Smooth muscle cell of the brain vasculature (primary cell): ENCODE measurements at places on chromosomes 1 and 21.

DNA sequence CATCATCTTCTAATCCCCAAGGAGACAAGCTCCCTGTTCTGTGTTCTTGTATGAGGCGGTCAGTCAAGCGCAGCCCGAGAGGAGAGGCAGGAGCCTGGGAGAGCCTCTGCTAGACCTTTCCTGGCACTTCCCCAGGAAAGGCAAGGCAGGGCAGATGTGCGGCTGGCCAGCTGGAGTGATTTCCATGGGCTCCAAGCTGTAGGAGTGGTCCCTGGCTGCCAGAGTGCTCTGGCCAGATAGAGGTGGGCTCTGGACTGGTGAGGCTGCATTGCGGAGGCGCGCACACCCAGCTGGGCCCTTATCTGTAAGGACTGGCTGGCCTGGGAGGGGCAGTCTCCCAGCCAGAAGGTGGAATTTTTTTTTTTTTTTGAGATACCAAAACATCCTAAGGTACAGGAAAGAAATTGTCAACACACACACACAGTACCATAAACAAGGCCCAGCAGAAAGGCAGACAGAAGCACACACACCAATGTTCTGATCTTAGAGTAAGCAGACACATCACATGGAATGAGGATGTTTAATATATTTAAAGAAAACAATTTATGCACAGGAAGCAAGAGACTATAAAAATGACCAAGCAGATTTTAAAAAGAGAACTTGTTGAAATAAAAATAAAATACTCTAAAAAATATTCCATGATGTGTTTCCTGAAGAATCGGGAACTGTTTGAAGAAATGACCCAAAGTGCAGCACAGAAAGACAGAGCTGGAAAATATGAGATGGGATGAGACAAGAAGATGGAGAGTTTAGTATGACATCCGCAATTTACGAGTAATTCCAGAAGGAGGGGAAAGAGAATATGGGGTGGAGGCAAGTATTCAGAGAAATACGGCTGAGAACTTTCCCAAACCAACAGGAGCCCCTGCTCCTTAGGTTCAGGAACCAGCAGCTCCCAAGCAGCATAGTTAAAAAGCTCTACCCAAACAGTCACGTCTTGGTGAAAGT is 13.4 kb downstream of the IBA57 start:
- no peak for DNase-seq

- DNase-seq: no peak
Observed at GRCh38 chr1:41498391-41498790, 13.9 kb upstream of the EDN2 start.

GRCh38 chr1:119632103-119632490 is 16.0 kb downstream of the ZNF697 start:
- DNase-seq: no peak

GRCh38 chr1:40877698-40878097 is 15.5 kb upstream of the CITED4 start:
- peak; percentile 86 for DNase-seq

GRCh38 chr1:234915924-234916675 is 212.5 kb downstream of the TOMM20 start:
- DNase-seq: no peak

- no peak for DNase-seq
Observed at GRCh38 chr1:116817582-116818064, 63.4 kb downstream of the CD2 start.

DNA sequence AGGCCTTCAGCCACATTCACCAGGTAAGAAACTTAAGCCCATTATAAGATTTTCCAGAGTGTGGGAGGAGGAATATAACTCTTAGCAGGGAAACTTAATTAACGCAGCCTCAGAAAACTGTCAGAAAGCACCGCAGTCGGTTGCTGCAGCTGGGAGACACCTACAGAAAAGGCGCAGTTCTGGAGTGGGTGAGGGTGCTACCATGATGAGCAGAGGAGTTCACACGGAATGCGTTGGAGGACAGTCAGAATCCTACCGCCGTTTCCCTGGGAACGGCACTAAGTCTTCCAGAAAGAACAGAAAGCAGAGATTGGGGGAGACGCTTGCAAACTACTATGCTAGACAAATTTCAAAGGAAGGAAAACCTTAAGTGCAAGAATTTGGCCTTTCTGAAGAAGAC is 6.4 kb downstream of the ACTN2 start:
- no peak for DNase-seq

DNA sequence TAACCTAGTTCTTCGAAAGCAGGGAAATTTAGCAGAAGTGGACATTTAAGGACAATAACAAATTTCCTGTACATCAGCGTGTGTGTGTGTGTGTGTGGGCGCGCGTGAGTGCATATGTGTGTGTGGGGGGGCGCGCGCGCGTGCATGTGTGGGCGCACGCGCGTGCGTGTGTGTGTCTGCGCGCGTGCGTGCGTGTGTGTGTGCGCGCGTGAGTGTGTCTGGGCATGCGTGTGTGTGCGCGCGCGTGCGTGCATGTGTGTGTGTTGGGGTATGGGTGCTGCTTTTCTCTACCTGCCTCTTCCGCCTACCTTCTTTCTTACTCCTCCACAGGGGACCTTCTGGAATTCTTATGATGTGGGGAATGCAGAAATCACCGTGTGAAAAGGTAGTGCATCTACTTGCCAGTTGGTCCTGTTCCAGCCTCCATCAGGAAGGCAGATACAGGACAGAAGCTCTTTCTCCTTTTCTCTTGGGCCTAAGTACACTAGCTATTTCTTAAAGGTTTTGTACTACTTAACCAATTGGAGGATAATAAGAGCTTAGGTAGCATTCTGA is 165.4 kb upstream of the KCNK2 start:
- no peak for DNase-seq

DNA sequence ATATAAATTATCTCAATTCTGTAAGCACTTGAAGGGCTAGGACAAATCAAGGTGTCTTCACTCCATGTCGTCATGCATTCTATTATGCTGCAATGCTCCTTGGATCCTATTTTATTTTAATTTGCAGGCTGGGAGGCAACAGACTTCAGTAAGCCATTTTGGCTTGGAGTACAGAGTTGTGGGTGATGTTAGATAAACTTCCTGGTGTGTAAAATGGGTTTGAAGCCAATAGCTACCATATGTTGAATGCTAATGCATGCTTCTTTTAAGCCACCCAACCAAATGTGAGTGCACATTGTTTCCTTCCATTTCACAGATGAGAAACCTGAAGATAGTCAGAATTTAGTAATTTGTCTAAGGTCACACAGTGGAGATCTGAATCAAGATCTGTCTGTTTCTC is 482.8 kb downstream of the DISC1 start:
- no peak for DNase-seq

GRCh38 chr21:21295303-21295702 is 297.1 kb downstream of the NCAM2 start:
- no peak for DNase-seq

DNA sequence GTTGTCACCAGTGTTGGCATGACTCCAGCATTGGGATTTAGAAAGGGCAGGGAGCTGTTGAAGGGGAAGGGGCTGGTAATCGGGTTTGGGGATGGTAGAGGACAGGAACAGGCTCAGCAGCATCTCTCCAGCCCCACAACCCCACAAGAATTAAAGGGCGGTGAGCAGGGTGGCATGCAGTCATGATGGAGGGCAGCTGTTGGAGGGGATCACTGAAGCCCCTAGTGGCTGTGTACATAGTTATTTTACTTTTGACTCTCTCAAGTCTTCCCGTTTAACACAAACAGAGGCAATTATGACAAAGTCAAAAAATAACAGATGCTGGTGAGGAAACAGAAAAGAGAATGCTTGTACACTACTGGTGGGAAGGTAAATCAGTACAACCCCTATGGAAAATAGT is 213.8 kb downstream of the URB2 start:
- no peak for DNase-seq

DNA sequence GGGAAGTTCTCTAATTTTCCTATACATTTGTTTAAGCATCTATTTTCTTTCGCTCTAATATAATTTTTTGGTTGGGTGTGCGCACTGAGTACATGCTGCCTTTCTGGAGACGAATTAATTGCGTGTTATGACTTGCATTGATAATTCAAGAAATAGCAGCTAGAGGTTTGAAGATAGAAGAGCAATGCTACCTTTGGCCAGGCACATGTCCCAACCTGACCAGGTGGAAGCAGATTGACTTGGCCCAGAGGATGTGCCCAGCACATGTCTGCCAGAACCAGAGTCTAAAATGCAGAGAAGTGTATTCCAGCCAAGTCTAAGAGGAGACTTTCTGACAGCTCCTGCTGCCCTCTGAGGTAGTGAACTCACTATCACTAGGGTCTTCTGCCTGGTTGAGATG is 114.3 kb downstream of the SLC35F3 start:
- no peak for DNase-seq

- no peak for DNase-seq
Observed at GRCh38 chr1:170807432-170807831, 127.9 kb upstream of the MROH9 start.

GRCh38 chr21:15549671-15550070 is 180.1 kb upstream of the USP25 start:
- no peak for DNase-seq

- no peak for DNase-seq
Observed at GRCh38 chr1:223077247-223077833, 65.7 kb downstream of the TLR5 start.

DNA sequence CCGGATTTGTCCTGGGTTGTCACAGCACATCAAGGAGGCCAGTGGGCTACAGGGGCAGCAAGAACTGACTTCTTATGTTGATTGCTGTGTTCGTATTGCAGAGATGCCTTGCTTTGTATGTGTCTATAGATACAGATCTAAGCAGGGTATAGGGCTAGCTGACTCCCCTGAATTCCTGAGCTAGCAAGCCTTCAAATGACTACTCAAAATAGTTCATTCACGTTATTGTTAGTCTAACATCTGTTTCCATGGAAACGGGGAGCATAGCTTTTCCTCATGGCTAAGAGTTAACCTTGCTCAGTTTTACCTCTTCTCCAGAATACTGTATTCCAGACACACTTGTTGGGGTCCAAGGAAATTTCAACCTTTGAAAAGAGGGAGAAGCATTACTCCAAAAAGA is 24.1 kb downstream of the TRIM45 start:
- no peak for DNase-seq

DNA sequence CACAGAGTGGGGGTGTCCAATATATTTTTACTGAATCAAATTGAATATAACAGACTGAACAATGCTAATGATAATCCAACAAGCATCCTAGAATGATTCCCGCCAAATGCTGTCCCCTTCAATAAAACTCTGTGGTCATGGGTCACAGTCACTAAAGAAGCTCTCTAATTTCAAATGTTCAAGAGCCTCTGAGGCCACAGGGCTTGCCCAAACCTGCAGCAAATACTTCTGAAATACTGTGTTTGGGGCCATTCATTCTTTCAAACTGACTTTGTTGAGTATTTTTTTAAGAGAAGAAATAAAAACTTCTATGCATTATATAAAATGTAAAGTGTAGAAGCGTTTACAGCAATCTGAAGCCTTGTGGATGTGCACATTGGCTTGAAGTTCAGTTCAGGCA is 7.6 kb upstream of the BEND5 start:
- no peak for DNase-seq

DNA sequence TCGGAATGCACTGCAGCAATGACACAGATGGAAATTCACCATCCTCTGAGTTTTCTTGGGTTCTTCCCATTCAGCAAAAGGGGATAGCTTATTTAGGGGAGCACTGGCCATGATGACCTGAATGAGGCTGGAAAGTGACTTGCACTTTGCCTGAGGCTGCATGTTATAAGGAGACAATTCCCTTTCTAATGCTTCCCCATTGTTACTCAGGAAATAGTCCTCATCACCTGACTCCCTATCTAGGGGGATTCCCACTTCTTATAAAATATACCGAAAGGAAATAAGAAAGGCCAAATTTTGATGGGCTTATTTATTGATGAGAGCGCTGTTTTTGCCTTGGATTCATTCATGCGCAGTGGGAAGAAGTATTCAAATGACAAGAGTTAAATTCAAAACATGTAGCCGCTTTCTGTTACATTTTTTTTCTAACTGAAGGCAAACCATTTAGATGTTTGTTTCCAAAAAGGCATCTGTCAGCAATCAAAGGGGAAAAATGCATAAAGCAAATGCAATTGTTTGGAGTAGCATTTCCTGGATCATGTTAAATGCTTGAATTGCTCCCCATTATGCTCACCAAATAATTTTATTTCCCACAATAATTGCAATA is 220.3 kb upstream of the NFIA start:
- no peak for DNase-seq

DNA sequence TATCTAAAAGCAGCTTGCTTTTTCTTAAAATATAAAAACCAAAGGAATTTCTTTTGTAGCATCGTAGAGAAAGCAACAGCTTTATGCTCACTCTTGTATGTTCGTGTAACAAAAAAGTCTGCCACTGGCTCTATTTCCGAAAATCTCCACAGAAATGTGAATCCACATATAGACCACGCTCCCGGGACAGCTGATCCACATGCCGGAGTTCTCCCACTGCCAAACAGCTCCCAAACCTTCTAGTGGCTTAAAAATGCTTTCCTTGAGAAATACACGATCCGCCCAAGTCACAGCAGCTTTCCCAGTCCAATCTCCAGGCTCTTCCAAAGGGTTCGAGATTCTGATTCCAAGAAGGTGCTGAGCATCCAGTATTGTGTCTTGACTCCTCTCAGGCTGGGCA is 29.3 kb downstream of the PCSK9 start:
- no peak for DNase-seq

- no peak for DNase-seq
Observed at GRCh38 chr1:88647249-88647645, 36.8 kb upstream of the PKN2 start.

DNA sequence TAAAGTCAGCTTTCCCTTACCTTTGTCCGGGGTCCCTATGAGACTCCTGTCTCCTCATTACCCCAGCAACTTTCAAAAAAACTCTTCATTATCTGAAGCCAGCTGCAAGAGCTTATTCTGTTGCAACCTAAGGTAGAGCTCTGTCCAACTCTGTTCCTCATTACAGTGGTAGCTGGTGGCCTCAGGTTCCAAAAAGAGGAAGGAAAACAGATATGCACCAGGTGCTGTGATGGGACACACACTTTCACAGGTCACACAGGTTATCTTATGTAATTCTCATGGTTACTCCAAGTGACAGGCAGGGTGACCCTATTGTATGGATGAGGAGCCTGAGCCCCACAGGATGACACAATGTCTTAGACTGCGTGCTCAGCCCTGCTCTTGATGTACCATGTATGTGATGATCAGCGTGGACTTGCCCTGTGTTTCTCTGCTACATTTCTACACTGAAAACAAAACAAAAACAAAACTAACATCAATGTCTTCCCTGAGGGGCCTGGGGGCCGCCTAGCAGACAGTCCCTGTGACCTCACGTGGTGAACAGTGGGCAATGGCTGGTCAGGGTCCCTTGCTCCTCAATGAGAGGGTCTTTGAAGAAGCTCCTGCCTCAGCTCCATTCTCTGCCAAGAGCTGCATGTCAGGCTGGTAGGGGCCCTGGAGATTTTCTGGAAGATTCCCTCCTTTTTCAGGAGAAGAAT is 9.7 kb upstream of the TENT5C start:
- no peak for DNase-seq

GRCh38 chr1:246199086-246199645 is 307.9 kb downstream of the SMYD3 start:
- no peak for DNase-seq

- no peak for DNase-seq
Observed at GRCh38 chr1:192522673-192523072, 52.9 kb upstream of the RGS1 start.

GRCh38 chr1:162633081-162633762 is 958 bp downstream of the DDR2 start:
- DNase-seq: no peak

- DNase-seq: no peak
Observed at GRCh38 chr1:36699113-36699911, 216.6 kb upstream of the CSF3R start.

- no peak for DNase-seq
Observed at GRCh38 chr1:72845381-72845780, 563.0 kb upstream of the NEGR1 start.
